Fibroblast of lung (primary cell): ENCODE measurements at places on chromosomes 4 and X.

- DNase-seq: peak; percentile 20
Measured at GRCh38 chr4:67750691-67751090, 3.5 kb downstream of the GNRHR start.

DNA sequence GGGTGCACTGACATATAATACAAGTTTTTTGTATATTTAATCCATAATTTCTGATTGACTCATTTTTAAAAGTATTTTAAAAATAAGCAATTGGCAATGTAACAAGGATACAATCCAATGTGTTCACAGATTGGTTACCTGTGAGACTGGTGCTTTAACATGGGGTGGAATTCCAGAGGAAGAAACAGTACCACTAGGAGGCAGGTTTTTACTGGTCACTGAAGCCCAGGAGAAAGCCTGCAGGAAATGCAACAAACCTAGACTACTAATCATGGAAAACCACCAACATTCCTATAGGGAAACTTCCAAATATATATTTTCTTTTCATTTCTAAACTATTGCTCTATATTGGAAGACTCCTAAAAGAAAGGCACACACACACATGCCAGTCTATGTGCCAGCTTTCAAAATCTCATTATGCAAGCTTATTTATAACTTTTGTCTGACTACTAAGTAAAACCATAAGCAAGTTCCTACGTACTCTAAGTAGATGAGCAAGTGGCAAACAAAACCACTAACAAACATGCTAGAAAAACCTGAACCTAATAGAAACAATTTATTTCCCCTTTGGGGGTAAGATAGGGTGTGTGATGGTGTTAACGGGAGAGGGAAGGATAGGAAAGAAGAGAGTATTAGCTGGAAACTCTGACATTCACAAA is 19.2 kb downstream of the G3BP2 start:
- peak; percentile 44 for DNase-seq

- DNase-seq: peak; percentile 83
Measured at GRCh38 chr4:8403173-8403753, 37.3 kb downstream of the ACOX3 start.

DNA sequence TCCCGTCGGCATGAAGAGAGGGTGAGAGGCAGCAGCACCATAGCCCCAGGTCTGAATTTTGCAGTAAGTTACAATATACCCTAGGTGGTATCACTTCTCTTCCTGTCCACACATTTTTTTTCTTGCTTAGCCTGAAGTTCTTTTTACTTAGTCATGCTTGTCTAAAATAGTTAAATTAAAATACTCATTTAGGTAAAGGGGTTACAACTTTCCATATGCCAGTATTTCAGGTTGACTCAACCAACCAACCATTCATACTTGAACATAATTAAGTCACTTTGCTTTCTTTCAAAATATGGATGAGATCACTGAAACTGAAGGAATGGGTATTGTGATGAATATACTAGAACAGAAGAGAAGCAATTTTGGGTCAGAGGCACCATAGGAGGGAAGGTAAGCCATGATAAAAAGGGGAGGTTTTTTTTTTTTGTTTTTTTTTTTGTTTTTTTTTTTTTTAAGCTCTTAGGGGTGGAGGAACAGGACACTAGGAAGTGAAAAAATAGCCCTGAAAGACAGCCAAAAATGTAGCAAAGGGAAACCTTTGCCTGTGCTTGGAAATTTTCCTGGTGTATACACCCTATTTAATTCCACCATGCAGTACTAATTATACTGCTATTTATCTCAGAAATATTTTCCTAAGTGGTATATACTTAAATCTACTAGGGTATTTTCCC is 41.8 kb downstream of the RPS6KA3 start:
- peak; percentile 79 for DNase-seq

DNA sequence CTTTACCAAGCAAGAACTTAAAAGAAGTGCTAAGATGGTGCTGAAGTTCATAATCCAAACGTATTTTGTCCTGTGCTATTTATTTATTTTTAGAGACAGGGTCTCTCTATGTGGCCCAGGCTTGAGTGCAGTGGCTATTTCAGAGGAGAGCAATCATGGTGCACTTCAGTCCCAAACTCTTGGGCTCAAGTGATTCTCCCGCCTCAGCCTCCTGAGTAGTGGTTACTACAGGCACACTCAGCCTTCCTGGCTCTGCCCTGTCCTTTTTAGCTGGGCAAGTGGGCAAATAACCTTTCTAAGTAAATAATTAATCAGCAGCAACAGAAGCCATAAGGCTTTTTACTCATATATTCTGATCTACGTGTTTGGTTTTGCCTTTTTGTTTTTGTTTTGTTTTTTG is 2.6 kb downstream of the NSD2 start:
- DNase-seq: no peak

DNA sequence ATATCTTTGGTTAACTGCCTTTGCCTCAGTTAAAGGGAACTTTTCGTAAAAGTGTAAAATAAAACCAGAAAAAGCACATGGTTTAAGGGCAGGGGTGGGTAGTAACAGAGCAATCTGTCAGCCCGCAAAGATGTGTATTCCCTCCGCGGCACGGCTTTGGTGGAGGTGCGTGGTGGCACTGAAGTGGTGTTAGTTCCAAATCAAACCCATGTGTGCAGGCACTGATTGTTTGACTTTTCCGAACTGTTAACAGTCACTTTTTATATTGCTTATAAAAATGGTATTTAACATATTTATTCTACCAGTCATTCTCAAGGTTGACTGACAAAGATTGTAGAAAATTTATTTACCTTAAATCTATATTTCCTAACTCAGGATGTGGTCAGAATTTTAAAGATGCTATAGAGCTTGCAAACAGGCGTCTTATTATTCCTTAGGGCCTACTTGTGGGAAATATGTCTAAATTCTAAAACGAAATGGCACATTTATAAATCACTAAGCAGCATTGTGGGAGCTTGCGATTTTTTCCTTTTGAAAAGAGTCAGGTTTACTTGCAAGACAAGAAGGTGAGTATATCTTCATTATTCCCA is 272.7 kb upstream of the PCDH18 start:
- no peak for DNase-seq
